ENCODE measurements at places on chromosomes 7 and 10.

- no peak for DNase-seq
Observed at GRCh38 chr7:78420001-78420400, 621.4 kb downstream of the PHTF2 start.

DNA sequence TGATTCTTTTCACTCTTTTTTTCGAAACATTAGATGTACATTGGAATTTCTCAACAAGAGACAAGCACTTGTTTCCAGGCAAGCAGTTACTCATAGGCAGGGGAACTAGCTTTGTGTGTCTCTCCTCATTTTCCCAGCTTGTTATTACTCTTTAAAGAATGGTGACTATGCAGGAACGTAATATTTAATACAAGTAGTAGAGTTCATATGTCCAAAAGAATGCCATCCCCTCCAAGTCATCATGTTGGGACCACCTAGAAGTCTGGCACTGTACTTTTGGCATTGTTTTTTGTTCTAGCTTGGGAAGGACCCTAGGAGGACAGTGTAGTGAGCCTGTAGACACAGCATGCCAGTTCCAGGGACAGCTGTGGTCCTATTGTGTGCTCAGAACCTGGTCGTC, 650.7 kb downstream of the INHBA start:
- no peak for DNase-seq

- peak; percentile 34 for DNase-seq
Observed at GRCh38 chr7:39353615-39354376, 212.4 kb upstream of the YAE1 start.

- DNase-seq, result no peak
Observed at GRCh38 chr10:123642293-123642692, 23.9 kb upstream of the GPR26 start.

DNA sequence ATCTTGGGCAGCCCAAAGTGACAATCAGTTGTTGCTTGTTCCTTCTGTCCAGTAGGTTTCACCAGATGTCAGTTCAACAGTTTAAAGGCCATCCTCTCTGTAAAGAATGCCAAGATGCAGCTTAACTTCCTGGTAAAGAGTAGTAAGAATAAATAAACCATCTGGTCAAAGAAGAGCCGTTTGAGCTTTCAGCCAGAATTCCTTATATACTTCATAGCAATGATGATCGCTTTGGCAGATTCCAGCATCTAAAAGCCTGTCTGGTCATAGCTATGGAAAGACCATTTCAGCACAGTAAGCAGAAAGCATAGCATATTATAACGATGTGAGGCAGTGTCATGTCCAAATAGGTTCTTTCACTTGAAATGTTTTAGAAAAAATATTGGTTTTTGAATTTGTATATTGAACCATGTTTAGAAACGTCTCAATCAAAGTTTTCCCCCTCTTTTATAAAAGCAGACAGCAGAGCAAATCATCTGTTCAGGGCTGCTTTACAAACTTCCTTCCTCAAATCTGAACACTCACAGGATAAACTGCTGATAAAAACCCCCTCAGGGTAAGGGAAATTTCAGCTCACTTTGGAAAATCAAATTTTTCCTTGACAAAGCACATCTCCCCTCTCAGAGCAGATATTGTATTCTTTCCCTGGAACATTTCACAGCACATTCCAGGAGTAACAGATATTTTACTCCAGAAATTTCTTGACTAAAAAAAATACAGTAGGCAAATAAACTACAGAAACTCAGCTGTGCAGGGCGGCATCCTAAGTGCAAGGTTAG, 184.1 kb downstream of the NOC3L start:
- no peak for DNase-seq

DNA sequence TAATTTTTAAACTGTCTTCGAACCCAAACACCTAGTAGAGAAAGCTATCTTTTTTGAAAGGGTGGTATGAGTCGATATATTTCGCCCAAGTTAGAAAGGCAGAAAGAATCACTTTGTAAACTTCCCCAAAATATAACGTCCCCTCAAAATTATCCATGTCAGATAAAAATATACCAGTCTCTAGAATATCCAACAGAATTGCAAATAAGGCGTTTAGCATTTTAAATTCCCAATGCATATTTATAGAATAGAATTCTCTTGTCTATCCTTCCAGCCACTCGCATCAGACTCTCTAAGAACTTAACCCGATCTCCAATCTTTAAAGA, 2.1 kb downstream of the CTBP2 start:
- no peak for DNase-seq

Measured in SHP77 treated with DMSO at 0.1 percent for 48 hours (cell line).